ENCODE measurements at places on chromosomes 11 and 22. TPM values are rescaled to one million over a fixed set of nuclear protein-coding genes. Genes with fewer than 3 reads are reported as not detected.

- peak; percentile 51 for DNase-seq
These were observed 66.0 kb upstream of the CLTCL1 start for GRCh38 chr22:19357270-19358105.

GRCh38 chr22:42562279-42562678 lies 8.5 kb downstream of the SERHL2 start:
- DNase-seq = no peak

The PRR5 gene
- not detected for total RNA-seq

- no peak for DNase-seq
These were observed 169.3 kb upstream of the TENM4 start for GRCh38 chr11:79610139-79610538.

DNA sequence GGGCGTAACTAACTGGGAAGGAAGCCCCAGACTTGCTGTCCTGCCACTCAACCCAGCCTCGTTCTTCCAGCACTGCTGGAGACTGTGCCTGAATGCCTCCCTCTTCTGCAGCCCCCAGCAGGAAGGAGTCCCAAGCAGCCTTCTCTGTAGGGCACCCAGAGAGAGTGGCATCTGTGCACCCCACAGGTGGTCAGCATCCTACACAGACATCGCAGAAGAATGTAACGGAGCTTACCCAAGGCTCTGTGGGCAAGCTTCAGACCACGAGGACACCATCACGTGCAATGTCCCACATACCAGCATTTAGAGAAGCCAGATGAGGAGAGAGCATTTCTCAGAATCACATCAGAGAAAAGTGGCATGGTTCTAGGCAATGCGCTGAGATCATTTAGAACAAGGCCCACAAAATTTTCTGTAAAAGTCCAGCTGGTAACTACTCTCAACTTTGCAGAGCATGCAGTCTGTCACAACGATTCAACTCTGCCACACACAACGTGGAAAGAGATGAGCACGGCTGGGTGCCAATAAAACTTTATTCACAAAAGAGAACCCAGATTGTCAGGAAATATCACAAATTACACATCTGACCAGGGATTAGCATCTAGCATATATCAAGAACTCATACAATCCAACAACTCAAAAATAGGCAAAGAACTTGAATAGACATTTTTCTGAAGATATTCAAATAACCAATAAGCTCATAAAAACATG lies 33.4 kb downstream of the SHANK2 start:
- no peak for DNase-seq

The SLC22A6 gene
- not detected for total RNA-seq

DNA sequence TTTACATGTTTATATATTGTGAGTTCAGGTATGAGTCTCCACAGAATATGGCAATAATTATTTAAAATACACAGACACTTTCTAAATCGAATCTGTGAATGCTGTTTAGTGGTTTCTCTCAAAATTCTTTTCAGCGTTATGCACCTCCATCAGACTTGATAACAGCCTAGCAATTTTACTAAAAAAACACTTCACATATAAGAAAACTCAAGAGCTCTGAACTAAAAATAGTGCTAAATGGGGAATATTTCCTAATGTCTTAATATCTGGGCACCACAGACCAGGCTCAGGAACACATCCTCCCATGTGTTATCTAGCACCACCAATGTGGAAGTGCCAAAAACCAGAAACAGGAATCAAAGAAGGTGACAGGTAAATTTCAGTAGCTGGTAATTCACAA lies 47.9 kb downstream of the ARHGAP32 start:
- DNase-seq = peak; percentile 4

DNA sequence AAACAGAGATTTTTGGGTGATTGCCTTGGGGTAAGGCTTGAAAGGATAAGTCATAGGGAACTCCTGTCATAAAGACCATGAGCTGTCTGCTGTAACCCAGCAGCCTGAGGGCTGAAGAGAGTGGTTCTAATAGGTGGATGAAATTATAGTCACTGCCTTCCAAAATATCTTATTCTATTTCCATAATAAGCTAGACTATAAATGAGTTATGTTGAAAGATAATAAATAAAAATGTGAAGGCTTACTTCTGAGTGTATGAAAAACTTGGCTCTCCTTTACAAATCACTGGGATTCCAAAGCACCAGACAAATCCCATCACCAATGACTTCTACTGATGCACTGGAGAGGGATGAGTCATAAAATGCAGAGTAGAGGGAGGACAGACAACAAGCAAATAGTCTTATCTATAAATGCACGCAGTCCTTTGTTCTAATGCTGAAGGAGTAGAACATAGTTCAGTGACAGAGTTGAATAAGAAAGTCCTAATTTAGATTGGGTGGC lies 775.0 kb upstream of the LRRC4C start:
- peak; percentile 65 for DNase-seq

GRCh38 chr11:11169715-11170351 lies 183.2 kb downstream of the CSNK2A3 start:
- DNase-seq = no peak

- no peak for DNase-seq
These were observed 1.8 kb upstream of the PPP1R14B start for GRCh38 chr11:64248578-64248977.

DNA sequence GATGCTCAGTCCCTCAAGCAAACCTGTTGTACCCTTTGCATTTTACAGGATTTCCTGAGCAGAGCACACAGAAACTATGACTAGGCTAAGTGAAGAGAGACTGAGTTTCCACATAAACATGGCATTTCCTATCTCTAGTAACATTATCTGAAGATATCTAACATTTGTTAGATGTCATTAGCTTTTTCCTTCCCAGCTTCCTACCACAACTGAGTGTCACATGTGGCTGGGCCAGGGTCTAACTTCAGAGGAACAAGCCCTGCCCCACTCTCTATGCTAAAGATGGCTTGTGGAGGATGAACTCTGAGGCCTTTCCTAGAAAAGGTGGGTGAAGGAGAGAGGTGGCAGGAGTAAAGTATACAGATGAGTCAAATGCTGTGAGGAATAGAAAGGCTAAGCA lies 16.5 kb downstream of the C22orf42 start:
- no peak for DNase-seq

The SCN2B gene
- total RNA-seq = 0.05 TPM

GRCh38 chr22:35596821-35597220 lies 20.3 kb downstream of the MB start:
- no peak for DNase-seq

DNA sequence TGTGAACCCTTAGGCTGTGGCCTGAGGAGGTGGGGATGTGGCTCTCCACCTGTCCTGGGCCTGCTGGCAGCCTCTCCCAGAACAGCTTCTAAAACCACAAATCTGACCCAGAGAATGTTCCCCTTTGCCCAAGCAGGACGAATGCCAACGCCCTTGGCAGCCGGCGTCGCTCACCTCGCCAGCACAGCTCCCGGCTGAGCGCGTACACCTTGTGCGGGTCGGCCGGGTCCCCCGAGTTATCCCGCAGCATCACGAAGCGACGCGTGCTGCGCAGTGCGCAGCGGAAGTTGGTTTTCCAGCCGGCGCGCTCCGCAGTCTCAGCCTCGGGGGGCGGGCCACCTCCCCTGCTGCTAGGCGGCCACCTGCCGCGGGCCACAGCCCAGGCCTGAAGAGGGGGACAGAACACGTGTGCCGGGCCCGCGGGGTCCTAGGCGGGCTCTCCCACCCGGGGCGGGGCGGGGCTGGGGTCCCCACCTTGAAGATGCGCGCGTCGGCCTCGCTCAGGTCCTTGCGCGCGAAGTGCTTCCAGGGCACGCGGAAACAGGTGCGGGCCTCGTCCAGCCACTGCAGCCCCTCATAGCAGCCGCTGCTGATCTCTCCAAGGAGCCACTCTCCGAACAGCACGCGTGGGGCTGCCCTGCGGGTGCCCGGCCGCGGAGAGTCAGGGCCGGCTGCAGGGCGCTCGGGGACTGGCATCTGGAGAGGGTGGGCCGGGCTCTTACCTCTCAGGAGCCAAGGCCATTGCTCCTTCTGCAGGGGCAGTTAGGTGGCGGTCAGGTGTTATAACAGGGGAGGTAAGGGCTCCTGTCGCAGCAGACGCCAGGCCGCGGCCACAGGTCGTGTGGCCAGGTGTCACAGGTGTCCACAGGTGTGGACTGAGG lies 887 bp downstream of the IRF7 start:
- DNase-seq = no peak

DNA sequence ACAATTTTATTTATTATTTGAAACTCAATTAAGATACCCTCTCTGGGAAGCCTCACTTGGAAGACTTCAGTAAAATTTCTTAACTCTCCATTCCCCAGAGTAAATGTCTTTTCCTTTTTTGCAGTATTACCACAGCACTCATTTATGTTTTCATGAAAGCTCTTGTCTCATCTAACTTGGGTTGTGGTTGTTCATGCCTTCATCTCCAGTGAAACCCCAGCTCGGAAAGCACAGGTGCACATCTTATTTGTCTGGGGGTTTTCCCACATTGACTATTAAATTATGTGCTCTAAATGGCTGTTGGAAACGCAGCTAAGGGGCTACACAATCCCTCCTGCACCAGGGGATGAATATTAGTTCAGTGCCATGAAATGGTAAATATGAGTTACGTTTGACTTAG lies 954.2 kb upstream of the RAG2 start:
- no peak for DNase-seq

The SLC17A6 gene
- total RNA-seq = not detected

GRCh38 chr11:128242451-128242850 lies 344.9 kb downstream of the ETS1 start:
- no peak for DNase-seq

DNA sequence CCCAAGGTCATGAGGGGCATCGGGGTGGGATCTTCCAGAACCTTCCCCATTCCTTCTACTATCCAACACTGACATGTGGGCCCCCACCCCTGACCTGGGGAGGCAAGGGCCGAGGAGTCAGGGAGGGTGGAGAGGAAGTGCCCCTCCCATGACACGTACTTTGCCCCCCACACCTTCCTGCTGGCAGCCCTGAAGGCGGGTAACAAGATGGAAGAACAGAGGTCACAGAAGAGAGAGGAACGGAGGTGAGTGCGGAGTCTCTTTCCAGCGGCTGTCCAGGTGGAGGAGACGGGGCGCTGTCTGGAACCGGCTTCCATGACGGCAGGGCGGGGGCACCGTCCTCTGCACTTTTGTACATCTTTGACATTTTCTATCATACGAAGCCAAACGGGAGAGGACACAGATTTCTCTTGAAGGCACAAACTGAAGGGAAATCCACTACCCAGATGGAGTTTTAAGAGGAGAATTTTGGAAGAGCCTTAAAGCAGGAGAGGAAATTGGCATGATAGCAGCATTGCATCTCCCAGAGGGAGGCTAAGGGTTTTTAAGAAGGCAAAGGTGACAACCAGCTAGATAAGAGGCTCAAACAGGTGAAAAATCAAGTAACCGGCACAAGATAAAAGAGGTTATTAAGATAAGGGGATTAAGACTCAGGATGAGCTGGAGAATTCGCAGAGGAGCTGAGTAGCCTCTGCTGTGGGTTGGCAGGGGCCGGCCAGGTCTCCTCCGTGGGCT lies 16.7 kb downstream of the OSBPL5 start:
- no peak for DNase-seq

DNA sequence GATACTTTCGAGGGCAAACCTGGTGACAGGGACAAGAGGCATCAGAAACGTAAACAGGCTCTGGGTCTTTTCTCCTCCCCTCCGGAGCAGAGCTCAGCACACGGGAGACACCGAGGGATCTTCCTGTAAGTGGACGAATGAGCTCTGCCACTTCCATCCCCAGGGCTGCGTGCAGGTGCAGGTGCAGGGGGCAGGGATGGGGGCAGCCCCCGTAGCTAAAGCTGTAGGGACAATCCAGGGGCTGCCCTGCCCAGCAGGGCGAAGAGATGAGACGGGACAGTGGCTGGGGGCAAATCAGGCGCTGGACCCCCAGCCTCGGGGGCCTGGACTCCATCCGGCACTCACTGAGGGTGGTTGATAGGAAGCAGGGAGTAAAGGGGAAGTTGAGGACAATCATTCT lies 505.4 kb downstream of the BRD1 start:
- no peak for DNase-seq

DNA sequence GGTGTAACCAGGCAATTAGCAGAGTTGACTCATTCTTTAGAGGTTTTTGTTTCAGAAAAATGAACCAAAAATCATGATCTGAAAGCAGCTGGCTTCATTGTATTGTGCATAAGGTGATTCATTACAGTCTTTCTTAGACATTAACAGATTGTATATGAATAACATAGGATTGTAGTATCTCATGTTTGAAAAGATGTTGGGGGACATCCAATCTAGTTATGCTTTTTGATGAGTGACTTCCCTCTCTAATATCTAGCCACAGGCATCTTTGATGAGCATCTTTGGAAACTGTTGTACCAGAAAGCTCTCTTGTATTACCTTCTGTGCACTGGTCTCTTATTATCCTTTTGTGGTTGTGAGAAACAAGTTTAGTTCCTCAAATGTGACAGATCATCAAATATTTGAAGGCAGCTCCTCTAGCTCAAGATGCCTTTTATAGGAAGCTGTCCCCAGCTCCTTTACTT lies 8.3 kb downstream of the GRK3 start:
- DNase-seq = no peak

- DNase-seq = no peak
These were observed 60.7 kb downstream of the GLYATL1 start for GRCh38 chr11:59000003-59000402.

GRCh38 chr11:77590194-77590782 lies 535 bp downstream of the AQP11 start:
- peak; percentile 55 for DNase-seq
